ENCODE measurements at places on chromosomes 7 and 10. TPM values are rescaled to one million over a fixed set of nuclear protein-coding genes. Genes with fewer than 3 reads are reported as not detected.

The LRRN3 gene
- polyA plus RNA-seq = 4.3 TPM

The TMEM106B gene
- polyA plus RNA-seq = 95.6 TPM

DNA sequence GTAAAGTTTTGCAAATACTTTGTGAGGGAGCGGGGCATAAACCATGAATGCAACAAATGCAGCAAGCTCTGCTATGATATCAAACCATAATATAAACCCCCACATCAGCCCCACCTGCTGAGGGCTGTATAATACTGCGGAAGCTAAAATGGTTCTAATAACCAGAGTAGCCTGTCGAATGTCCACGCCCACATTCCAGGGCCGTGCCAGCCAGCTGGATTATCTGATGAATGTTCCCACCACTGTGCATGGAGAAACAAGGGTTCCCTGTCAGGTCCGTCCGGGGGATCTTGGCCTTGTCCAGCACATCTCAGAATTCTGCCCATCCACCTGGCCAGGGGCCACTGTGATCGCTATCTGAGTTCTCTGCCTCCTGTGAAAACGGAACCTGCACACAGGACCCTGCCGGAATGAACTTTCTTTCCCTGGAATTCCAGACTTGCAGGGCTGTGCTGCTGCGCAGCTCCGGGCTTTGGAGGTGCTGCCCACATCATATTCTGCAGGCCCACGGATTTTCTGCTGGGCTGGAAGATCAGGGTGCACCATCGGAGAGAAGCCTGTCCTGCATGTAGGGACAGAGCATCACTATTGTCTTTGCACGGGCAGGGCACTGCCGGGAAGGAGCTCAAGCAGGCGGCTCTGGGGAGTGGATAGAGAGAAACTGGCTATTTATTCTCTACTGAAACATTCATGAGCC lies 77.0 kb upstream of the GNA12 start:
- no peak for DNase-seq

The NXPH1 gene
- polyA plus RNA-seq = 0.25 TPM

The C7orf57 gene
- polyA plus RNA-seq = 0.95 TPM

The CCDC3 gene
- 14.2 TPM for polyA plus RNA-seq

All from left kidney (tissue), 8 donors.